Melanocyte of skin (primary cell): ENCODE measurements at places on chromosomes 12 and 14. TPM values are rescaled to one million over a fixed set of nuclear protein-coding genes. Genes with fewer than 3 reads are reported as not detected.

ZDHHC22 gene
- total RNA-seq = not detected in 2 replicates

GPR84 gene
- under 0.01 TPM in 1 of 2 replicates, not detected in the other for total RNA-seq

AQP2 gene
- total RNA-seq = not detected in 2 replicates

KLRB1 gene
- total RNA-seq = not detected in 2 replicates

ENDOU gene
- not detected in 2 replicates for total RNA-seq

DAAM1 gene
- total RNA-seq = 17.6 and 34.4 TPM in 2 replicates

EML1 gene
- 9.1 and 14.1 TPM in 2 replicates for total RNA-seq

TESPA1 gene
- not detected in 2 replicates for total RNA-seq
